Iris pigment epithelial cell (primary cell): ENCODE measurements at places on chromosomes 2 and 18.

DNA sequence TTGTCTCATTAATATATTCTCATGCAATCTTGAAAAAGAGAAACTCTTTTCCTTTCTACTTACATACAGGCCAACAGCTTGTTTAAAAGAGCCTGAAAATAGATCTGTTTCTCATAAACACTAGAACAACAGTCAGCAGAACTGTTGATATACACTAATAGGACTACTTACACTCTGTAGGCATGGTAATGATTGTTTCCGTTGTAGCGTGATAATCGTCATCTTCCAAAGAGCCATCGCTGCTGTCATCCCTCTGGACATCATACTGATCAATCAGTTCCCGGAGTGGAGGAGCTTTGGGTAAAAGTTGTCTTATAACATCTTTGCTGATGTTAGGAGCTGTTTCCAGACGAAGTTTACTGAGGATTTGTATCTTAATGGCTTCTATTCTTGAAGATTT lies 476 bp downstream of the MSTN start:
- DNase-seq, result no peak

GRCh38 chr2:8574196-8575037 lies 107.4 kb upstream of the ID2 start:
- DNase-seq, result no peak

DNA sequence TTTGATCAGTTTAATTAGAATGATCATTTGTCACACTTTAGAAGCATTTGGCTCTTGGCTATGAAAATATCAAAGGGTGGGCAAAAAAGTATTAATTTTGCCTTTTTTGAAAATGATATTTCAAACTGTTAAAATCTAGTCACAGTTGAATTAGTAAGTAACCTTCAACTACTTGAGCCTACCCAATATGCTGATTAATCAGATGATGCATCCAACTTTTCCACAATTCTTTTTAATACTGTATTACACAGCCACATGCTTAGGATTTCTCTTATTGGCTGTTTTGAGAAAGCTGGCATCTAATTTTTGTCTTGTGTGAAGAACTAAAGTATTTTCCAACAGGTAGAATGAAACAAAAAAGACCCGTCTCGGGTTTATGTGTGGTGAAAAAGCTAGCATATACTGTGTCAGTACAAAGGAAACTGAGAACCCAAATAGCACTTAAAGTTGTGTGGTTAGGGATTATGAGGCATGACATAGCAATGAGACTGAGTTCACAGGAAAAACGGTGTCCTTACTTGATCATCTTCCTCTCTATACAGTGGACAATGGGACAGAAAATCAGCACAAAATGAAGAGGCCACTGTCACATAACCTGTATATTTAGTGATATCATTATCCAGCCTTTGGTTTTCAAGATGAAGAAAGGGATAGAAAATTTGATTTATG lies 11.7 kb downstream of the OSBPL6 start:
- peak; percentile 75 for DNase-seq

DNA sequence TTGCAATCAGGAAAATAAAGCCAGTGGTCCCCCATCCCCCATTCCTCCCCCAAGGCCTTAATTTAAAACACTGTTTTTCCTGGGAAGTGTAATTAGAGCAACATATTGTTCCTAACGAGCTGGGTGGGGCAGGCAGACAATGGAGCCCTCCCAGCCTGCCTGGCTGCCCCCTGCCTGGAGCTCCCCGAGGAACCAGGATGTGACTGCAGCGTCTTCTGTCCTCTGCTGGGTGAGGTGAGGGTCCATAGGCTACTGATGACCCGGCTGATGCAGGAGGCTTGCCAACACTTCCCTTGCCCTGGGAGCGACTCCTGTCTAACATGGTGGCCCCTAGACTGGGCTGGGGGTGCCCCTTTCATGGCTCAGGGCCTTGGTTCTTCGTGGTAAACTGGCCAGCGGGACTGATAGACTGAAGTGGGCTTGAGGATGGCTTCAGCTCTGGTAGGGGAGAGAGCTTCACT lies 152.4 kb downstream of the DYSF start:
- no peak for DNase-seq

- DNase-seq, result no peak
Observed at GRCh38 chr2:161172901-161173540, 12.8 kb downstream of the TANK start.

- DNase-seq, result peak; percentile 48
Observed at GRCh38 chr18:13369756-13370510, 151.4 kb downstream of the LDLRAD4 start.

GRCh38 chr2:98334439-98335078 lies 11.7 kb upstream of the CNGA3 start:
- peak; percentile 89 for DNase-seq

DNA sequence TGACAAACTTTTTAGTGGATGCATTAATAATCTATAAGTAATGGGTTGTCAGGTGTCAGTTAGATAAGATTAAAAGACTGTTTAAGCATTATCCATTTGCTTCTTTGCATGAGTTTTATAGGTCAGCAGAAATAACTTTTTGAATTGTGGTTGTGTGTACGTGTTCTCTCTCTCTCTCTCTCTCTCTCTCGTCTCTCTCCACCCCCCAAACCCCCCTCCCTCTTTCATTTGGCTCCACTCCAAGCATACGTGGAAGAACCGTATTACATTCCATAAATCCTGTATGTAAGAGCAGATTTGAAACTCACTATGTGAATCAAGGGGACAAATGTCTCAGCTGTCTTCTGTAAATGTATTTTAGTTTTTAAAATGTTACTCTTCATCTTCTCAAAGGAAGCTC lies 120.2 kb downstream of the MEIS1 start:
- DNase-seq, result peak; percentile 46

- no peak for DNase-seq
Observed at GRCh38 chr2:118223511-118223991, 135.3 kb downstream of the INSIG2 start.

DNA sequence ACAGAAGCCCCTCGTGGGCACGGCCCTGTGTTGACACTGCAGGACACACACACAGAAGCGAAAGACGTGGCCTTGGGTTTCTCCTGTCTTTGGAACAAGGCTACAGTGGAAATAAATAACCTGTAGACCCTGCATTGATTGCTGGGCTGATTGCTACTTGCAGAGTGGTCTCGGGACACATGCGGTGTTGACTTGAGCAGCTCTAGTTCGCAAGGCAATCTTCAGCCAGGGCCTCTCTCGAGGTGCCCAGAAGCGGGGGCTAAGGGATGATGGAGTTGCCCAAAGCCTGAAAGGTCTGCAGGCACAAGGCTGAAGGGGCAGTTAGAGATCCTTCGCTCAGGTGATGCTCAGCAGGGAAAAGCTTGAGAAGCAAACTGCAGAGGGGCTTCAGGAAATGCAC lies 180.3 kb downstream of the SEPTIN10 start:
- DNase-seq, result no peak

DNA sequence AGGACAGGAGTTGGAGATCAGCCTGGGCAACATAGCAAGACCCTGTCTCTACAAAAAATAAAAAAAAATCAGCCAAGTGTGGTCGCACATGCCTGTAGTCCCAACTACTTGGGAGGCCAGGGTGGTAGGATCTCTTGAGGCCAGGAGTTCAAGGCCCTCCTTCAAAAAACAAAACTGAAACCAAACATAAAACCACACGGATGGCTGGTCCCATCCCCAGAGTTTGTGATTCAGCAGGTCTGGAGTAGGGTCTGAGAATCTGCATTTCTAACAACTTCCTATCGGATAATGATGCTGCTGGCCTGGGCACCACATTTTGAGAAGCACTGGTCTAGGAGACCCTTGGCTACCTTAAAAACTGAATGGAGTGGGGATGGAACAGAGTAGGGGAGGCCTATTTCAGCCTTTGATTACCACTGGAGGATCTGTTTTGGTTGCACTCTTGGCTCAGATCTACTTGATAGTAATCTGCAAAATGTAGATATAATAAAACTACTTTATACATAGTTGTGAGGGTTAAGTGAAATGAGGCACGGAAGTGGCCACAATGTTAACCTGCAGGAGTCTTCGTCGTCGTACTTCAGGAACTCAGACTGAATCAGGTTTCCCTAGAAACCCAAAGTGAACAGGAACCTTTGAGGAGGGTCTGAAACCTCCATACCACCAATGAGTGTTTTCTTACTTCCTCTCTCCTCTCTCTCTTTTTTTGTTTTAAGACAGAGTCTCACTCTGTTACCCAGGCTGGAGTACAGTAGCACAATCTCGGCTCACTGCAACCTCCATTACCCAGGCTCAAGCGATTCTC lies 25.5 kb upstream of the NFE2L2 start:
- DNase-seq, result no peak

GRCh38 chr2:62334440-62335058 lies 138.6 kb downstream of the B3GNT2 start:
- no peak for DNase-seq

GRCh38 chr2:145909766-145910165 lies 1389.8 kb upstream of the ZEB2 start:
- DNase-seq, result peak; percentile 10

- DNase-seq, result no peak
Observed at GRCh38 chr2:118255301-118255700, 167.0 kb downstream of the INSIG2 start.

DNA sequence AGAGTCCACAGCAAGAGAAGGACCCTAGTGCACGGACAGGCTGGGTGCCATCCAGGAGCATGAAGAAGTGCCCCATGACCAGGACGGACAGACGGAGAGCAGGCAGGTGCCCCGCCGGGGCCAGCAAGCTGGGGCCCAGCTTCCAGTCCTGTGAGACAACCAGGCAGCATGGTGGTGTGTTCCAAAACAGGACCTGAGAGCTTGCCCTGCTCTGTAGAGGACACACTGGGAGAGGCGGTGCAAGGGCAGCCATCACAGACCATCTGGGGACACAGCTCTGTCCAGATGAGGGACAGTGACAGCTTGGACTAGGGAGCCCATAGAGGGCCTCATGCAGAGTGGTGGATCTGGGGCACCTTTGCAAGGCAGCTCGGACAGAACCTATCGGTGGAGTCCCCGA lies 279.8 kb downstream of the EIPR1 start:
- DNase-seq, result no peak

DNA sequence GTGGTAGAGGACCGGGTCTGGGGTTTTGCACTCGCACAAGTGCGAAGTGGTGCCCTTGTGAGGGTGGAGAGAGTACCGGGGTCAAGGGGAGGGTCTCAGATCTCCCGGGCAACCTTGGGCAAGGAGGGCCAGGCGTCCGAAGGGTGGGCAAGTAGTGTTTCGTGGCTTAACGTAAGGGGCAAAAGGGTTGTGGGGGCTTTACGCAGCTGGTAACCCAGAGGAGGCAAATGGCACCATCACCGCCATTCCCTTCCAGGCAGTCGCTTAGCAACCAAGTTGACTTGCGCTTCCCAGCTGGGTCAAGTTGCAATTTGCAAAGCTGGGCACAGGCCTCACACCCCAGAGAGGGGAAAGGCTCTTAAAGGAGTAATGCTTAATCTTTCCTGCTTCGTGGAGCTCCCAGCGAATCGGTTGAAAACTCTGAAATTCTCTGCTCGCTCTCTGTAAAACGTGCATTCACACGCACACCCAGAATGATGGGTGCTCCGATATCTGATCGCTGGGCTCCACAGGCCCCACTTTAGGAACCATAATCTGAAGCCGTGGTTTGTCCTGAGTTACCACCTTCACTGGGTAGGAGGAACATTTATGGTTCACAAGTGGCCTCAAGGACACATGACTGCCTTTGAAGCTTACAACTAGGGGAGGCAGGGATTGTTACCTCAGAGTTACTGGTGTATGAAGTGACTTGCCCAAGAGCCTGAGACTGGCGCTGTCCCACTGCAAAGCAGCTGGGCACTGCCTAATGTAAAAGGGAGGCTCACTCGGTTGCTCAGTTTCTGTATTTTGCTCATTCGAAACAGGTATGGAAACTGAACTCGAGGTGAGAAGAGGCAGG lies 127.9 kb downstream of the UXS1 start:
- DNase-seq, result no peak

GRCh38 chr18:662197-662596 lies 4.7 kb downstream of the TYMS start:
- DNase-seq, result no peak

- peak; percentile 24 for DNase-seq
Observed at GRCh38 chr2:96202152-96202854, 6.3 kb downstream of the STARD7 start.

DNA sequence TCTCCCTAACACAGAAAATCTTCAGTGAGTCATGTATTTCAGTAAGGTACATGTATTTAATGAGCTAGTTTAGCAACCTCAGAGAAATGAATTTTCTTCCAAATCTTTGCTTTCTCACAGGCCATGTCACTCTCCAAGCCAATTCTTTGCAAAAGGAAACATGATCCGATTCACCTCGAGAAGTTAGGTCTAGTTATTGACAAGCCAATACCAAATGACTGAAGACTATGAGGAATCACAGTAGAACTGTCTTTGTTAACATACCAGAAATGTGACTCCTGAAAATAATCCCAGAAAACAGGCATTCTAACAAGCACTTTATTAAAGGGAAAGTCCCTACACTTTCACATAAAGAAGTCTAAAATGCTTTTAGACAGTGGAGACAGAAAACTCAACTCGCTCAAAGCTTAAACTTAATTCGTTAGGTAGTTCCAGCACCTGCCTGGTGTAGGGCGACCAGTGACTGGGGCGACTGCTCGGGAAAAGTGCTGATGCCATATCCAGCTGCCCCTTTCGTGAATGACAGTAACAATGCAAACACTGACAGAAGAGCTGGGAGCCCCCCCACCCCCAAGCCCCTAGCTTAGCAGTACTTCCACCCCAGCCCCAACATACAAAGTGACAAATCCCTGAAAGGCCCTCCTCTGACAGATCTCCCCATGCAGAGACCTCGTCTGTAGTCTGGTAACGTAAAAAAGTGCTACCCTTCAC lies 1.8 kb downstream of the MEMO1 start:
- DNase-seq, result peak; percentile 66

- peak; percentile 58 for DNase-seq
Observed at GRCh38 chr18:79396431-79397246, 909 bp downstream of the NFATC1 start.

GRCh38 chr2:118576109-118576855 lies 271.2 kb downstream of the EN1 start:
- DNase-seq, result peak; percentile 2

DNA sequence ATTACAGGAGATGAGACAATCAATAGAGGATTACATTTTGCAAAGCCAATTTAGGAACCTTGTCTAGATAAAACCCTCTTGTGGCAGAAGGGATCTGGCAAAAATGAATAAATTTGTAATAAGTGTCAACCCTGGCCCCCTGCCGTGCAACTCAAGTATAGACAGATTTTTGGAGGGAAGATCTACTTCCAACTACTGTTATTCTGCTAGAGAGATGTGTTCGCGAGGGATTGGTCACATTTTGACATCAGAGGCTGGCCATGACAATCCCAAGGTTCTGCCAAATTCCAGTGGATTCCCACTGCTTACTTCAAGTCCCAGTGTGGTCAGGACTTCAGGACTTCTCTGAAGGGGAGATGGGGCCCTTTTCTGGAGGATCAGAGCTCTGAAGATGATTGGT lies 192.6 kb downstream of the SH3RF3 start:
- DNase-seq, result no peak

DNA sequence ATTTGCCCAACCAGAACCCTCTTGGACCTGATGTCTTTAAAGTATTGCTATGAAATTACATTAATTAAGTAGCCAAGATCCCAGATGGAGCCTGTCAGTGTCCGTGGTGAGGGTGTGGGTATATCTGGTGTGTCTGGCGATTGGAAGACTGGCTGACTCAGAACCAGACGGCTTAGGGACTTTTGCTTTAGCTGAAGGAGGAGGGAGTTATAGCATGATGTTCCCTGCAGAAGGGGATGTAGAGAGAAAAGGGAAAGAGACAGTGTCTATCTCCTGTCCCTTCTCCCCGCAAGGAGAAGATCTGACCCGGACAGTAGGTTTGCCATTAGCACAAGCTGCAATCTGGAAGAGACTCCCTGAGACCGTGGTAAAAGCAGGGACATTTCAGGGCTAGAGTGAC lies 60.6 kb downstream of the POU3F3 start:
- DNase-seq, result no peak

GRCh38 chr2:69933839-69934613 lies 19.1 kb downstream of the MXD1 start:
- DNase-seq, result peak; percentile 94
